ENCODE measurements at places on chromosomes 7 and 10. TPM values are rescaled to one million over a fixed set of nuclear protein-coding genes. Genes with fewer than 3 reads are reported as not detected.

Gene ALOX5
- total RNA-seq, result 62.5 TPM

Gene C10orf95
- total RNA-seq, result not detected

Gene TMEM273
- total RNA-seq, result 20.0 TPM

Gene ZNF107
- 7.1 TPM for total RNA-seq

Gene CCSER2
- 95.0 TPM for total RNA-seq

Gene SKIDA1
- total RNA-seq, result 1.2 TPM

Gene ABHD11
- 11.2 TPM for total RNA-seq

Gene SLC26A3
- total RNA-seq, result not detected

Gene DNAJC2
- 25.2 TPM for total RNA-seq

Gene PAPOLB
- total RNA-seq, result 0.54 TPM

Gene RARRES2
- total RNA-seq, result 73.1 TPM

Gene EGFR
- total RNA-seq, result 72.4 TPM

Gene BMPER
- 14.0 TPM for total RNA-seq

Gene TMEM236
- total RNA-seq, result 1.1 TPM

Gene SOSTDC1
- not detected for total RNA-seq

Gene PCDH15
- 0.09 TPM for total RNA-seq

Gene PGAM2
- total RNA-seq, result 4.8 TPM

Gene WEE2
- total RNA-seq, result 0.12 TPM

Gene PHYH
- 25.1 TPM for total RNA-seq

Gene IDI2
- total RNA-seq, result not detected

Gene SFTPA2
- total RNA-seq, result not detected

Gene FOXI2
- 0.23 TPM for total RNA-seq

All from aorta (tissue), 5 donors.